CD4-positive, alpha-beta T cell (primary cell): ENCODE measurements at places on chromosomes 3 and 15.

DNA sequence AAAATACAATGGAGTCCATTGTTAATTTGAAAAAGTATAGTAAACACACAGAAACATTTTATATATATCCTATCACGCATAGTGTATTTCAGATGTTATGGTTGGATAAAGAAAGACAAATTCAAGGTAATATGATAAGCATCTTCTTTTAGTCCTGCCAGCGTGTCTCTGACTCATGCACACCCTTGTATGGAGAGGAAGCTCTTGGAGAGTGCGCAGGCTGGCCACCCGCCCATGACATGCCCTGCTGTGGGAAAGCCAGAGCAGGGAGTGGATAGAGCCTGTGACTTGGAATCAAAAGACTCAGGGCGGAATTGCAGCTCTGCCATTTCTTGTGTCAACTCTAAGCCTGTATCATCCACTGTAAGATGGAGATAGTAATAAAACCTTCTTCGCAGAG lies 23.0 kb upstream of the COPG1 start:
- no peak for DNase-seq

GRCh38 chr15:100759106-100759505 lies 120.5 kb upstream of the ALDH1A3 start:
- DNase-seq: no peak

DNA sequence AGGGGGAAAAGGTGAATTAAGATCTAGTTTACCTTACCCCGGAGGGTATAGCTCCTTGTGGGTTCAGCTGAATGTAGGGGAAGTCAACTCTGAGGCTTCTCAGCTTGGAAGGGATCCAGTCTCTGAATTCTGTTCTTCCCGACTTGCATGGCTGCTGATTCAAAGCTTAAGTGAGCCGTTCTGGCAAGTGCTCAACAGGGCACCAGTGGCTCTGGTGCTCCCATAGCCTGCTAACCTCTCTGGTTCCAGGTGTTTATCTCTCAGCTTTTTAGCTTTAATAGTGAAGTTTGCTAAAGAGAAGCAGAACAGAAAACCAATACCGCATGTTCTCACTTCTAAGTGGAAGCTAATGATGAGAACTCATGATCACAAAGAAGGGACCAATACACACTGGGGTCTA lies 46.3 kb upstream of the RBP1 start:
- no peak for DNase-seq

- no peak for DNase-seq
Measured at GRCh38 chr3:71016178-71016845, 567.2 kb downstream of the FOXP1 start.

GRCh38 chr3:126969586-126969985 lies 13.3 kb upstream of the PLXNA1 start:
- DNase-seq: no peak

GRCh38 chr3:190586631-190587011 lies 72.7 kb downstream of the IL1RAP start:
- DNase-seq: peak; percentile 6

- DNase-seq: no peak
Measured at GRCh38 chr3:143881095-143881494, 32.8 kb upstream of the SLC9A9 start.

DNA sequence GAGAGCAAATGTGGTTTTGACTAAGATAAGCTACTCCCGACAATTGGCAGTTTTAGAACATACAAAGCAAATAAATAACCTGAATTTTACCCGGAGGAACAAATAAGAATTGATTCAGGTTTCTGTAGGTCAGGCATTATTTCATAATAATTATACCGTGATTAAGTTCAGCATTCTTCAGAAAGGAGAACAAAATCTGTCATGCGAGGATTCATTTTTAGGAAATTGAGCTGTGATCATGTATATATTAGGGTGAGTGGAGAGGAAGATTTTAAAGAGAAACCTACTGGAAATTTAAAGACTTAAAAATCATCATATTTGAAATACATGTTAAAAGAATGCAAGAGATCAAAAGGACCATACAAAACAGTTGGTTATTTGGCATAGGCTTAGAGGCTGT lies 20.5 kb downstream of the ZNF609 start:
- DNase-seq: no peak

DNA sequence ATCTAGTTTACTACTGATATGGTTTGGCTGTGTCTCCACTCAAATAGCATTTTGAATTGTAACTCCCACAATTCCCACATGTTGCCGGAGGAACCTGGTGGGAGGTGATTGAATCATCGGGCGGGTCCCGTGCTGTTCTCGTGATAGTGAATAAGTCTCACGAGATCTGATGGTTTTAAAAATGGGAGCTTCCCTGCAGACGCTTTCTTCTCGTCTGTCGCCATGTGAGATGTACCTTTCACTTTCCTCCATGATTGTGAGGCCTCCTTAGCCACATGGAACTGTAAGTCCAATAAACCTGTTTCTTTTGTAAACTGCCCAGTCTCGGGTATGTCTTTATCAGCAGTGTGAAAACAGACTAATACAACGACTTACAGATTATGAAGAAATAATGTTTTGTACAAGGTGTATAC lies 35.6 kb upstream of the PYDC2 start:
- DNase-seq: no peak

DNA sequence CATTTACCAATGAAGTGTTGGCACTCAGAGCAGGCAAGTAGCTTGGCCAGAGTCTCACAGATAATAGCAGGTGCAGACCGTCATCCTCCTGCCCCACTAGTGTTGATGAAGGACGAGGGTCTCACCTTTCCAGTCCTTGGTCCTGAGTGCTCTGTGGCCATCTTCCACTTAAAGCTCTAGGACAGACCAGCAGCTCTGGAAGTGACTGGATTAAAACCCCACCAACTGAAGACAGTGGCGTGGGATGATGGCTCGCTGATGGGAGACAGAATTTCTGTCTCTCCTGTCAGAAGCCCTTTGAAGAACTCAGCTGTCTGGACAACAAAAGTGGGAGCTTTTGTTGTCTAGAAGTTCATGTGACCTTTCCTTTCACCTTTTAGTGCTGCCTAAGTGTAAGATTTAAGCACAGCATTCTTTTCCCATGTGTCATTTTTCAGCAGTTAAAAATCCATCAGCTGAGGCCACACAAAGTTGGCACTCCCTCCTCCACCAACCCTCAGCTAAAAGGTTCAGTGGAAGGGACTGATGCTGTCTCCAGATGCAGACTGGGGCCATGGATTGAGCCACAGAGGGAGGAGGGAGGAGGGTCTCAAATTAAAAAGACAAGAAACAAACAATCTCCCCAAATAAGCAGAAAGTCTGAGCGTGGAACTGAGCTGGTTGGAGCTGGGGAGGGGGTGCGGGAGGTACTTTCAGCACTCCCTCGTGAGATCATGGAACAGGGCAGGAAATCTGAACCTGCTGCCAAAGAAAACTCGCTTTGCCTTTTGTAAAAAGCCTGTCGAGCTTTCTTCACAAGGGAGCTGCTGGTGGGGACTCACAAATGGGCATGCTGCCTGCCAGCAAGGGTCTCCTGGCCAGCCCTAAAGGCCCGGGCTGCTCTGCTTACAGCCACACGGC lies 148.5 kb upstream of the CTDSPL start:
- DNase-seq: no peak

- no peak for DNase-seq
Measured at GRCh38 chr3:148951599-148952361, 39.6 kb upstream of the GYG1 start.

DNA sequence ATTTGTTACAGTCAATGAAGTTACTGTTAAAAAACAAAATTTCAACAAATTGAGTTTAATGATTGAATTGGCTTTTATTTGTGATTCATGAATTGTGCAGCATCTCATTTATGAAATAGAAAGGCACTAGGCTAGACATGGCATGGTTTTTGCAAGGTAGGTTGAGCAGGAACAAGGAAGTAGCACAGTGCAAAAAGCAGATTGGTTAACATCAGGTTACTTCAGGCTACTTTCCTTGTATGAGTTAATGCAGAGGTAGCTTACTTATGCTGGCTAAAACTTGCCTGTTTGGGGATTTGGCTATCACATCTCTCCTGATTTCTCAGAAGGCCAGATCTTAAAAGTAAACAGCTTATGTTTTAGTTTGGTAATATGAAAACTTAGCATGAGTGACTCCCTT lies 23.0 kb upstream of the SV2B start:
- no peak for DNase-seq

GRCh38 chr3:121975702-121976302 lies 46.2 kb downstream of the ILDR1 start:
- DNase-seq: no peak

- no peak for DNase-seq
Measured at GRCh38 chr3:4233488-4233887, 69.7 kb upstream of the SETMAR start.

GRCh38 chr3:145678401-145678800 lies 482.6 kb downstream of the PLOD2 start:
- DNase-seq: no peak

DNA sequence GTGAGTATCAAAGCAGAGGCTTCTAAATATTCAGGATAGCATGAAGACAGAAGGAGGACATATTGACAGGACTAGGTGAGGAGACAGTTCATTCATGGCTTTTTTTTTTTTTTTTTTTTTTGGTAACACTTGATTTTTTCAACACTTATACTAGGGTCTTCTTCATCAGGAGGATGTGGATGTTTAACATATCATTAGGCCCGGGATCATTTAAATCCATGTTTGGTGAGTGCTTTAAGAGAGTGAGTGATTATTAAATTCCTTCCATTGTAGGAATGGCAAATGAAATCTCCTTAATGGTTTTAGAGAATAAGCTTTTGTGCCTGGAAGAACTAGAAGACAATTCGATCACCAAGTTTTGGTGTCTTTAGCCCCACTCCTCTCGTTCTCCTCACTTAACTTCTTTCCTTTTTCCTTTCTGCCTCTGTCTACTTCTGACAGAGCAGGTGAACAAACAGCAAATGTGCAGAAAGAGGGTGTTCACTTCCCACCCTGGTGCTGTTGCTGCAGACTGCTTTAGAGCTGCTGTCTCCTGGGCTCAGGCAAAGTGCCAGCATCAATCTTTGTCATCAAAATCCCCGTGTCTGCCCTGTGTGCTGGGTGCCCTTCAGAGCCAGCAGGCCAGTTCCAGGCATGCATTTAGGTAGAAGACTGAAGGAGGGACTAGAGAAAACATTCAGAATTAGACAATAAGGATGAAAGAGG lies 35.6 kb upstream of the RAB11A start:
- DNase-seq: peak; percentile 25

GRCh38 chr3:134364936-134365765 lies 9.1 kb downstream of the AMOTL2 start:
- DNase-seq: no peak

- no peak for DNase-seq
Measured at GRCh38 chr3:118102737-118103136, 931.9 kb downstream of the IGSF11 start.

DNA sequence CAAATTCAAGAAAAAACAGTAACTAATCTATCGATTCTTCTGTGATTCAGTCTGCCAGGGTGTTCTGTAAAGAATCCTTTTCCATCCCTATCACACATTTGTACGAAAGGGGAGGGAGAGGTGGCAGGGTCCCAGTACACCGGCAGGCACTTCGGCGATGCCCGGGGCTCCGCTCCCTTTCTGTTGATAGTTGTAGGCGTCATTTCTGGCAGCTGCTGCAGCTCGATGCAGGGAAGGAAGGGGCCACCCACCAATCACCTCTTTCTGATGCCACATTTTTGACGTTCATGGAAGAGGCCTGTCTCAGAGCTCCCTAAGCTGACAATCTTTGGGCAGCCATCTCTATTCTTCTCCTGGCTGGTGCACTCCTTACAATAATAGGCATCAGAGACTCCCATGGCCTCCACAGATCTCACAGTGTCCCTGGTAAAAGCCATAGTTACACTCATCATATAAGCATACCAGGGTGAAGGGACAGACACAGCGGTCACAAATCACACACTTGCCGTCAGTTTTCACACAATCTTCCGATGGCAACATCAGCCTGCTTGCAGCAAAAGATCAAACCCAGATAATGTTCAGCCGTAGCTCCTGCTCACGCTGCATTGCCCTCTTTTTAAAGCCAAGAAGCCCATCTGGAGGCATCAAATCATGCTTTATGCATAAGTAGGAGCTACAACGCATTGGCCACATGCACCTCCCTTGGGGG lies 60.8 kb upstream of the ZBTB38 start:
- peak; percentile 16 for DNase-seq

DNA sequence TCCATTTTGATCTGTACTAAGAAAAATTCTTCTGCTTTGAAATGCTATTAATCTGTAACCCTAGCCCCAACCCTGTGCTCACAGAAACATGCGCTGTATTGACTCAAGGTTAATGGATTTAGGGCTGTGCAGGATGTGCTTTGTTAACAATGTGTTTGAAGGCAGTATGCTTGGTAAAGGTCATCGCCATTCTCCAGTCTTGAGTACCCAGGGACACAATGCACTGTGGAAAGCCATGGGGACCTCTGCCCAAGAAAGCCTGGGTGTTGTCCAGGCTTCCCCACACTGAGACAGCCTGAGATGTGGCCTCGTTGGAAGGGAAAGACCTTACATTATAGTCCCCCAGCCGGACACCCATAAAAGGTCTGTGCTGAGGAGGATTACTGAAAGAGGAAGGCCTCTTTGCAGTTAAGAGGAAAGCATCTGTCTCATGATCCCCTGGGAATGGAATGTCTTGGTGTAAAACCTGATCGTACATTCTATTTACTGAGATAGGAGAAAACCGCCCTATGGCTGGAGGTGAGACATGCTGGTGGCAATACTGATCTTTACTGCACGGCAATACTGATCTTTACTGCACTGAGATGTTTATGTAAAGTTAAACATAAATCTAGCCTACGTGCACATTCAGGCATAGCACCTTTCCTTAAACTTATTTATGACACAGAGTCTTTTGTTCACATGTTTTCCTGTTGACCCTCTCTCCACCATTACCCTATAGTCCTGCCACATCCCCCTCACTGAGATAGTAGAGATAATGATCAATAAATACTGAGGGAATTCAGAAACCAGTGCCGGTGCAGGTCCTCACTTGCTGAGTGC lies 6.3 kb downstream of the PIGZ start:
- DNase-seq: no peak

- DNase-seq: no peak
Measured at GRCh38 chr3:159796744-159797143, 191.9 kb upstream of the IL12A start.

- no peak for DNase-seq
Measured at GRCh38 chr15:36880224-36880912, 220.0 kb downstream of the MEIS2 start.

GRCh38 chr15:89195836-89196235 lies 25.5 kb downstream of the RLBP1 start:
- DNase-seq: no peak

GRCh38 chr3:71647751-71648150 lies 64.2 kb upstream of the FOXP1 start:
- DNase-seq: no peak

DNA sequence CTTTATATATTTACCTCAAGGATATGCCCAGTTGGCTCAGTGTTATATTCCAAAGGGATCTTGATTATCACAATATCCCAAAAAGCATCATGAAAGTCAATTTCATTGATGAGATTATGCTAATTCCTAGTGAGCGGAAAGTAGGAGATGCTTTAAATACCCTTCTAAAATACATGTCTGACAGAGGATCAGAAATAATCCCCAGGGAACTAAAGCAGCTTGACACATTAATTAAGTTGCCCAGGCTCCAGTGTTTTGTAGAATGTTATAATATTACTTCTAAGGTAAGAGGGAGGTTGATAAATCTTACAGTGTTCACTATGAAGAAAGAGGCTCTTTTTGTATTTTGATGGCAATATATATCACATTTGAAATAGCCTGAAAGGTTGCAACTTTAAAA lies 767.5 kb upstream of the ROBO1 start:
- no peak for DNase-seq

GRCh38 chr3:29559741-29560465 lies 279.0 kb downstream of the RBMS3 start:
- DNase-seq: no peak

- no peak for DNase-seq
Measured at GRCh38 chr15:99749386-99749785, 16.1 kb upstream of the LYSMD4 start.
